Large intestine (tissue), 12 donors: ENCODE measurements at places on chromosomes 16 and 17. TPM values are rescaled to one million over a fixed set of nuclear protein-coding genes. Genes with fewer than 3 reads are reported as not detected.

- H3K36me3 ChIP-seq: no peaks in the 10 kb centered on the region
- H3K27ac ChIP-seq: no peak overlapping the region
- H3K4me1 ChIP-seq: peaks cover 9% of the 10 kb centered on the region
- no peak overlapping the region for H3K4me3 ChIP-seq
- H3K27me3 ChIP-seq: no peaks in the 10 kb centered on the region
These were observed 61.6 kb downstream of the SOX9 start for GRCh38 chr17:72182371-72182873.

DNA sequence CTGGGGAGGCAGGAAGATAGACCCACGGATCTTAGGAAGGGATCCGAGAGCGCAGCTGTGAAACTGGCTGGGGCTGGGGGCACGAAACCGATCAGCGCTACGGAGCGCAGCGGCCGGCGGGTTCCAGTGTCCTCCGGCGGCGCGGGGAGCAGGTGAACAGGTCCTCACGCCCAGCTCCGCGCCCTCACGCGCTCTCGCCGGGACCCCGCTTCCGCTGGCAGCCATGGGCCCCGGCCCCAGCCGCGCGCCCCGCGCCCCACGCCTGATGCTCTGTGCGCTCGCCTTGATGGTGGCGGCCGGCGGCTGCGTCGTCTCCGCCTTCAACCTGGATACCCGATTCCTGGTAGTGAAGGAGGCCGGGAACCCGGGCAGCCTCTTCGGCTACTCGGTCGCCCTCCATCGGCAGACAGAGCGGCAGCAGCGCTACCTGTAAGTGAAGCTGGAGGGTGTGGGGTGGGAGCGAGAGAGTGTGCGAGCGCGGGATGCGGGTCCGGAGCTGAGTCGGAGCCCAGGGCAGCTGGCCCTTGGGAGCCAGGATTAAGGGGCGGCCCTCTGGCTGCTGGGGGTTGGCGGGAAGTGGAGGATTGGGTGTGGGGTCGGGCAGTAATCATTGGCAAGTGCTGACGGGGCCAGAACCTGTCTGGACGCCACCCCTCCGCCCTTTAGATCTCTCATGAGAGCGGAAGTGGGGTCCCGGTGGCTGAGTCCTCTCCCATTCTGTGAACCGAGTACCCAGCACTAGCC is 479 bp downstream of the ITGA3 start:
- peak overlapping the region; percentile 98 for H3K27ac ChIP-seq
- DNase-seq: peak; percentile 80
- no peaks in the 10 kb centered on the region for H3K27me3 ChIP-seq
- peaks cover 57% of the 10 kb centered on the region for H3K4me1 ChIP-seq

GRCh38 chr17:19365833-19366636 is 3.5 kb upstream of the B9D1 start:
- no peaks in the 10 kb centered on the region for H3K36me3 ChIP-seq
- H3K4me1 ChIP-seq: peaks cover 15% of the 10 kb centered on the region
- H3K27me3 ChIP-seq: no peaks in the 10 kb centered on the region
- H3K4me3 ChIP-seq: no peak overlapping the region

- peaks cover under 1% of the 10 kb centered on the region for H3K4me1 ChIP-seq
- H3K27me3 ChIP-seq: no peaks in the 10 kb centered on the region
- DNase-seq: no peak
- no peak overlapping the region for H3K27ac ChIP-seq
- no peaks in the 10 kb centered on the region for H3K36me3 ChIP-seq
These were observed 11.4 kb upstream of the APOH start for GRCh38 chr17:66240630-66241029.

GRCh38 chr17:18379246-18380146 is 1.9 kb downstream of the EVPLL start:
- H3K4me3 ChIP-seq: no peak overlapping the region
- peaks cover 18% of the 10 kb centered on the region for H3K27me3 ChIP-seq
- no peak for DNase-seq
- H3K27ac ChIP-seq: no peak overlapping the region

DNA sequence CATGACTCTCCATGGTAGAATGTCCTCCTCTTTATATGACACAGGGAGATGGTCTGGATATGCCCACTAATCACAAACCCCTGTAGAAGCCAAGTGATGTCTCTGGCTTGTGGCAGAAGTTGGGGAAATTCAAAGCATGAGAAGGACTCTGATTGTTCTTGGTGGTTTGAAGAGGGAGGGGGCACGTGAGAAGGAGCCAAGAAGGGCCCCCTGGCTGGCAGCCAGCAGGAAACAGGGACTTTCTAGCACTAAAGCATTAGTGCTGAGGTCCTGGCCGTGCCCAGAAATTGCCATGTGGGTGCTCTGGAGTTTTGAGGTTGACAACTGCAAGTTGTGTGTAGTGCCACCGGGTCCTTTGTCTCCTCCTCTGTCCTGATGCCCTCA is 199.9 kb downstream of the LGALS9B start:
- no peak overlapping the region for H3K27ac ChIP-seq
- H3K4me1 ChIP-seq: no peaks in the 10 kb centered on the region
- no peaks in the 10 kb centered on the region for H3K36me3 ChIP-seq
- DNase-seq: no peak

DNA sequence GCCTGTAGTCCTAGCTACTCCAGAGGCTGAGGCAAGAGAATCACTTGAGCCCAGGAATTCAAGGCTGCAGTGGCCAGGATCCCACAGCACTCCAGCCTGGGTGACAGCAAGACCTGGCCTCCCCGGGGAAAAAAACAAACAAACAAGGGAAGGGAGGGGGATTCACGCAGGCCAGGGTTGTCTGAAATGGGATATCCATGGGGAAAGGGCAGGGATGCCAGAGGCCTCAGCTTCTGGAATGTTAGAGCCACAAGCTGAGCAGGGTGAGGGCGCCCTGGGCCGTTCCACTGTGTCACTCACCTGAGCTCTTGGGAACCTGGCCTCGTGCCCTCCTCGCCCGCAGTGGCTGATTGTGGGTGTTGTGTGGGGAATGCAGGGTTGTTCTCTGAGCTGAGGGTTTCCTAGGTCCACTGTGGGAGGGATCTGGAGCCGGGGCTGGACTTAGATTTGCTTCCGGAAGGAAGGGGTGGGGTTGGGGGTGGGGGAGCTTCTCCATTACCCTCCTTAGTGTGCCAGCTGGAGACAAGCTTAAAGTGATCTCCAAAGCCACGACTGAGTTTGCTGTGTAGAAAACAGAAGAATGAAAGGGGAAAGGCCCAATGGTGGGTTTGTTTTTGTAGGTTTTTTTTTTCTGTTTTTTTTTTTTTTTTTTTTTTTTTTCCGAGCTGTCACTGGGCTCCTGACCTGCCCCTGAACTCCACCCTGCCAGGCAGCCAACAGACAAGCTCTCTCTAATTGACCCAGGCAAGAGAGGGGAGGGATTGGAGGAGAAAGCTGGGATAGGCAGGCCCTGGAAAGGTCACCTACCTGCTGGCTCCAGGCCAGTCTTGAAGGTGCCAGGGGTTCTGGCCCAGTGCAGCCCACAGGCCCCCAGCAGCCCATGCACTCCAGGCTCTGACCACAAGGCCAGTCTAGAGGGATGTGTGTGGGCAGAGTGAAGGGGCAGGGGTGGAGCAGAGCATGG is at the start of gene SULT1A1:
Gene SULT1A1 (minus strand): TSS at position 414 of the 964 bp plus-strand sequence. CDS start 1,189 bp downstream, outside the sequence.
- peaks cover 19% of the 10 kb centered on the region for H3K36me3 ChIP-seq
- H3K4me1 ChIP-seq: peaks cover 34% of the 10 kb centered on the region
- peak within 1 kb of the TSS; percentile 42 for H3K4me3 ChIP-seq
- DNase-seq: peak; percentile 94
- H3K27ac ChIP-seq: peak within 1 kb of the TSS; percentile 86

Gene KRTAP1-1
- not detected for polyA plus RNA-seq

Gene TP53TG3F
- polyA plus RNA-seq: not detected
